ENCODE measurements at places on chromosomes 12 and 14. TPM values are rescaled to one million over a fixed set of nuclear protein-coding genes. Genes with fewer than 3 reads are reported as not detected.

The P2RX7 gene
- total RNA-seq = not detected

The SLC5A8 gene
- not detected for total RNA-seq

The DCAF4 gene
- 9.5 TPM for total RNA-seq

The BRAP gene
- 18.9 TPM for total RNA-seq

The EID3 gene
- 1.4 TPM for total RNA-seq

The PLEKHD1 gene
- total RNA-seq = not detected

The CHURC1 gene
- total RNA-seq = 32.5 TPM

The SLC25A47 gene
- total RNA-seq = 0.37 TPM

DNA sequence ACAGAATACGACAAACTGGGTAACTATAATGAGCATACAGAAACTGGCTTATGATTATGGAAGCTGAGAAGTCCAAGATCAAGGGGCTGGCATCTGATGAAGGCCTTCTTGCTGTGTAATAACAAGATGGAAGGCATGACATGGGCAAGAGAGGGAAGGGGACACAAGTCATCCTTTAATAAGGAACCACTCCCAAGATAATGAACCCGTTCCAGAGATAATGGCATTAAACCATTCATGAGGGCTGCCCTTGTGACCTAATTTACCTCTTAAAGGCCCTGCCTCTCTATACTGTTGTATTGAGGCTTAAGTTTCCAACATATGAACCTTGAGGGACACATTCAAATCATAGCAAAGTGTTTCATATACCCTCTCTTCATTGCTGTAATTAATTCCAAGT, 4.6 kb upstream of the VTI1B start:
- DNase-seq = no peak

- DNase-seq = peak; percentile 88
Measured at GRCh38 chr12:80033448-80033847, 65.9 kb upstream of the OTOGL start.

GRCh38 chr14:77964586-77964985, 164.7 kb downstream of the ADCK1 start:
- DNase-seq = no peak

- DNase-seq = no peak
Measured at GRCh38 chr12:54047160-54047963, 6.3 kb upstream of the HOXC4 start.

DNA sequence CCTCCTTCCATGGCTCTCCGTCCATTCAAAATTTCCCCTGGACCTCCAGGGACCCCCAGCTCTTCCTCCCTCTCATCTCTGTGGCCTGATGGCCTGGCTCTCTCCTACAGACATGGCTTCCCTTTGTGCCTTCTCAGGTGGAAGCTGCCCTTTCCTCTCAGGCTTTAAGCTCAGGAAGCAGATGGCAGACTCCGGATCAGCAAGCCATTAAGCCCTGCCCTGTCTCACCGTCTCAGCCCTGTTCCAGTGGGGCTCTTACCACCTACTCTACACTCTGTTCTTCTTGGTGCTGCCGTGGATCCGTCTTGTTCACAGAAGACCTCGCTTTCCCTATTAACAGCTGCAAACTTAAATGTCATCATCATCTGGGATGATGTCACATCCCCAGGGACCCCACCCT, 33.1 kb downstream of the NPC2 start:
- no peak for DNase-seq

- peak; percentile 7 for DNase-seq
Measured at GRCh38 chr12:64450711-64451486, 1.0 kb upstream of the TBK1 start.

DNA sequence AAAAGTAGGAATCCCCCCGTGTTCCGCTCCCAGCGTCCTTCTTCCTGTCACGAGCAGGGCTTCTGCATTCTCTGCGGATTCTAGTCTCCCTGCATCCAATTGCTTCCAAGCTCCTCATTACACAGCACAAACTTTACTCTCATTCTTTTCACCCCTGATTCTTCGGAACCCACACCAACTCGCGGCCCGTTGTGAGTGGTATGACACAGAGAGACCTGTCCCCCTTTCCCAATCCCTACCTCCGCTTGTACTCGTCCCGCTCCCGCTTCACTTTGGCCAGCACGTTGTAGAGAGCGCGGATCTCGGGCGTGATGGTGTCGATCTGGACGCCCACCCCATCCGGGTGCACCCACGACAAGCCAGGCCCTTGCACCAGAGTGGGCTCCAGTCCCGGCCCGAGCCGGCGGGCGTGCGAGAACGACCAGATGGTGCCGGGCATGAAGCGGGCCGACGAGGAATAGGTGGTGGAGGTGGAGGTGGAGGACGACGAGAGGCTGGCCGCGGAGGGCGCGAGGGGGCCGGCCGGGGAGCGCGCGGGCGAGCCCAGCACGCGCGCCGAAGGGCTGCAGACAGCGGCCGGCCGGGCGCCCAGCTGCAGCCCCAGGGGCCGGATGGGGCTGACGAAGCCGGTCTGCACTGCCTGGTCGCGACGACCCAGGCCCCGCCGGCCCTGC, 687 bp downstream of the IFFO1 start:
- no peak for DNase-seq

DNA sequence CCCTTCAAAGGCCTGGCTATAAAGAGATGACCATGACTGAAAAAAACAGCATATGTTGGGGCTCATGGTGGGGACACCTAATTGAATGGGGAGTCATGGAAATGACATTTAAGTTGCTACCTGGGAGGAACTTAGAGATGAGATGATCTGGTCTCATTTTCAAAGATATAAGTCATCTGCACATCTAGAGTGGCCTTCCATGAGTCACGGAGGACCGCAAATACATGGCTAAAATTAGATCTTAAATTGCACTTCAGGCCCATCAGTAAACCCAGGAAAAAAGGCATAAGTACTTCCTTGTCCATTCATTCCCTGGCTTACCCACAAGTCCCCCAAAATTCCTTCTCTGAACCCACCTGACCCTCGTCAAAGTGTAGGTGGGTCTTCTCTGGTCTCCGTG, 53.4 kb downstream of the SPTB start:
- peak; percentile 21 for DNase-seq

GRCh38 chr14:99514552-99515300, 33.5 kb downstream of the CCNK start:
- DNase-seq = no peak

DNA sequence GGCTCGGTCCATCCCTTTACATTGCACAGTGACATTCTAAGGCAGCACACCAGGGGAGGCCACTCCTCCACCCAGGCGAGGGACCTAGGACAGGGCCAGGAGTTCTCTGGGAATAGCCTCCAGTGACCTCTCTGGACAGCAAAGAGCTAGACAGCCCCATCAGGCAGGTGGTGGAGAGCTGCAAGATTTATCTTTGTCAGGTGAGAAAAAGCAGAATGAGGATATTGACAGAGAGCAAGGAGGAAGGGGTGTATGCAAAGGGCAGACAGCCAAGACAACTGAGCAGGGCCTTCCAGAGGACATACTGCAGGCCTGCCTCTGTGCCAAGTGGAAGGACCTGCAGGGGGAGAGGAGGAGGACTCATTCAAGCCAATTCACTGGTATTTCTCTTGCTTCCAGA, 112.4 kb upstream of the MAX start:
- no peak for DNase-seq

DNA sequence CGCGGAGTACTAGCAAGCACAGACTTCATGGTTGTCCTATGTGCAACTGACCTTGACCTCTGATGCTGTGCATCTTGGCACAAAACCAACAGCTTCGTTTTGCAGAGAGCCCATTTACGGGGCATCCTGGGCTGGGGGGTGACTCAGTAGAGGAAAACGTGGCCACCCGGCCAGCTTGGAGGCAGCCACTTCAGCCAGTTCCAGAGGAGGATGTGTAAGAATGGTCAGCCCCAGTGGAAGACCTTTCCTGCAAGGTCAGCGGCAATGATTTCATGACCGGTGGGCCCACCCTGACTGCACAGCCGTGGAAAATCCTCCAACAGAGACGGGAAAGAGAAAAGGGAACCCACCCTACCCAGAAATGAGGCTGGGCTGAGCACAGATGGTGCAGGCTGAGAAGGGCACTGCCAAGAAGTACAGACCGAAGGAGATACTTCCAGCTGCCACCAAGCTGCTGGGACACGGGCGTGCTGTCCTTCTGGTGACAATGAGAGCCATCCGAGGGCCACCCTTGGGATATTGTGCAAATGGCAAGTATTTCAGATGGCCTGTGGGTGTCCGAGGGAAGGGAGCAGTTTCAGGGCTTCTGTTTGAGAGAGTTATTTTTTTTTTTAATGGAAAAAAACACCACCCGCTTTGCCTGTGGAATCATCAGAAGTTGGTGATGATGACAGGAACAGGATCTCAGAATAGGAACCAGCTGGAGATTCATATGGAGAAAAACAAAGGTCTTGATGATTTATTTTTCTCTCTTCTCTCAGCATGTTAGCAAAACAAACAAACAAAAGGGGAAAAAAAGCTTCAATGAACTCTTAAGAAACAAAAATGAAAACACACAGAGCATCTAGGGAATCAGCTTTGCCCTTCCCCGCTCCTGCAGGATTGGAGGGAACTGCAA, 120.2 kb upstream of the RFLNA start:
- peak; percentile 35 for DNase-seq

DNA sequence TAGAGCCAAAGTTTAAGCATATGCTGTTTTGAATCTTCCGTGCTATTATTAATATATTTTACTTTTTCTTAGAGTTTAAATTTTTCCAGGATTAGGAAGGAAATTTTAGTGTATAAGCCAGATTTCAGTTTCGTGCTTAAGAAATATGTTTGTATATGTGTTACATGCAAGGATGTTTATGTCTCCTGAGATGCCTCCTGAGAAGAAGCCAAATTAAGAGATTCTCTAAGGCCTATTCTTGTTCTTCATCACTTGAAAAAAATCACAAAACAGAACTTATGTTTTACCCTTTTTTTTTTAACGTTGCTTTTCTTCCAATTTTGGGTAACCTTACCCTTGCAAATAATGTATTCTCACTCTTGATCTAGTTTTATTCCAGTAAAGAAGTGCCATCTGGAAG, 412.7 kb downstream of the TMTC2 start:
- DNase-seq = no peak

DNA sequence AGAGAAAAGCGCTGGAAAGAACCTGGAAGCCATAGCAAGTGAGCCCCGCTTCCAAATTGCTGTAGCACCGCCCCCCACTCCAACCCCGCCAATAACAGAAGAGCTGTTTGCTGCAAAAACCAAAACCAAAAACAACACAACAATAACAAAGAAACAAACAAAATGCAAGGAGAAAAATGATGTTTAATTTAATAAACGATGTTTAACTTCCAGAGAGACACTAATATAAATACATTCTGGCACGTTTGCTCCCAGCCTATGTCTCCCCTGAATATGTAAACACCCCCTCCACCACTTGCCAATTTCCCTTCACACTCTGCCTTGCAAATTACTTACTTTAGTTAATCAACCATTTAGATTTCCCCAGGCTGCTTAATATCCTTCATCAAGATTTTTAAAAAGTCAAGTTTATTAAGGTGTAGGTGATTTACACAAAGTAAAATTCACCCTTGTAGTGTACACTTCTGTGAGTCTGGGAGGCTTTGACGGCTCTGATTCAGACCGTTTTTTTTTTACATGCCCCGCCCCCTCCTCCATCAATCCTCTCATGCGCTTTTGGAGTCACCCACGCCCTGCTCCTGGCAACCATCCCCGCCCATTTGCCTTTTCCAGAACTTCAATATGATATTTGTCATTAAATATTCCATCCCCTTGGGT, 482 bp upstream of the IFI27L2 start:
- peak; percentile 68 for DNase-seq

DNA sequence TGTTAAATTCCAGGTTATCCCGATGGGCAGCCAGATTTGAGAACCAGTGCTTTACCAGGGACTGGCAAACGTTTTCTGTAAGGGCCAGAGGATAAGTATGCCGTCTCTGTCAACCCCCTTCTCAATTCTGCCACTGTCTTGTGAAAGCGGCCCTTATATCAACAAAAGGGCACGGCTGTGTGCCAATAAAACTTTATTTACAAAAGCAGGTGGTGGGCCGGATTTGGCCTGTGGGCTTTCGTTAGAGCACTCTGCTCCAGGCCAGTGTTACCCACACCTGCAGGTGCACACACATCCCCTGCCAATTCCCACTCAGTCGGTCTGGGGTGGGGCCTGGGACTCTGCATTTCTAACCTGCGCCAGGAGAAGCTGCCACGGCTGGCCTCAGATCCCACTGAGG, 111.2 kb downstream of the RFLNA start:
- no peak for DNase-seq
